ENCODE measurements at places on chromosomes 7 and 10.

DNA sequence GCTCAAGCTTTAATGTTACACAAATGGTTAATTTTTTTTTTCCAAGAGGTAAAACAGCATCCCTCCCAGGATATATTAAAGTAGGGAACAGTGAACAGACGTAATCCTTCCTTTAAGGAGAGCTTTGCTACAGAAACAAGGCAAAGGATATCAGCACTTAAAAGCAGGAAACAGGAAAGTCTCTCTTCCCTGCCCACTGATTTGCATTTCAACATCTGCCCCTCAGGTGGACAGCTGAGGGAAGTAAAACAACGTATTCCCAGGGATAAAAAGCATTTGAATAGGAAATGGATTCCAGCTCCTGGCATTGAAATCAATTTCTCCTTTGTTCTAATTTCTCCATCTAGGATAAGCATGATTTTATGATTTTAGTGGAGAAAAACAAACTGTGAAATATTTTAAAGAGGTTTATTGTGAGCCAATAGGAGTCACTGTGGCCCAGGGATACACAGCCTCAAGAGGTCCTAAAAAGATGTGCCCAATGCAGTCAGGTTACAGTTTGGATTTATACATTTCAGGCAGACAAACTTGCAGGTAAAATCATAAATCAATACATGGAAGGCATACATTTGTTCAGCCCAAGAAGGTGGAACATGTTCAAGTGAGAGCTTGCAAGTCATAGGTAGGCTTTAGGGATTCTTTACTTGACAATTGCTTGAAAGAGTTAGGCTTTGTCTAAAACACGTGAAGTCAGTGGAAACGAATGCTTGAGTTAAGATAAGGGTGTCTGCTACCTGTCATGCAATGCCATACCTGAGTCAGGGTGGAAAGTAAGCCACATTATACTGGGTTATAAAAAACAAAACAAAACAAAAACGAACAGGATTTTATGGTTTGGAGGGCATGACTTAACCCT lies 286.2 kb upstream of the VWC2 start:
- no peak for DNase-seq

DNA sequence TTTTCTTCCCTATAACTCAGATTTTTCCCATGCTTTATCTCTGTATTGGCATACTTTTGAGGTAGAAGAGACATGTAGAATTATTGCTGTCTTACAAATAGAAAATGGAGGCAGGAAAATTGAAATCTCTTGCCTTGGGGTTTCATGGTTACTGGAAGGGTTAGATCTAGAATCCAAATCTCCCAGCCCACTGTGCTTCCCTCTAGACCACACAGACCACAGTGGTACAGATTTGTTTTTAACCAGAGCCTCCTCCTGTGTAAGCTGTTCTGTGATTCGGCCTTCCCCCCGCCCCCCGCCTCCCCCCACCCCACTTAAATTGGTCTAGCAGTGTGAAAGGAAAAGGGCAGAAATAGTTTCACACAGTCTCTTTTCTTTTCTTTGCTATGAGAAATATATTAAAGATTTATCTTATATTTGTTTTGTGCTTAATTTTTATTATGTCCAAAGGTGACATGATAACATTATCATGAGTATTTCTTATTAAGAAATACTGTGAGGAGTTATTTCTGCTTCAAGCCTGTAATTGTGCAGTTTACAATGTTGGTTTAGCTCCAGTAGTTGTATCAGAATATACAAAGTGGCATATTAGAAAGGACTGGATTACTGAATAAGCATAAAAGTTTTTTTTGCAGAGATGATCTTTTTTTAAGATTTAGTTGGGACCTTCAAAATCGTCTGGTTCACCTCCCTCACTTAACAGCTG lies 368.8 kb upstream of the BMPER start:
- DNase-seq, result no peak

DNA sequence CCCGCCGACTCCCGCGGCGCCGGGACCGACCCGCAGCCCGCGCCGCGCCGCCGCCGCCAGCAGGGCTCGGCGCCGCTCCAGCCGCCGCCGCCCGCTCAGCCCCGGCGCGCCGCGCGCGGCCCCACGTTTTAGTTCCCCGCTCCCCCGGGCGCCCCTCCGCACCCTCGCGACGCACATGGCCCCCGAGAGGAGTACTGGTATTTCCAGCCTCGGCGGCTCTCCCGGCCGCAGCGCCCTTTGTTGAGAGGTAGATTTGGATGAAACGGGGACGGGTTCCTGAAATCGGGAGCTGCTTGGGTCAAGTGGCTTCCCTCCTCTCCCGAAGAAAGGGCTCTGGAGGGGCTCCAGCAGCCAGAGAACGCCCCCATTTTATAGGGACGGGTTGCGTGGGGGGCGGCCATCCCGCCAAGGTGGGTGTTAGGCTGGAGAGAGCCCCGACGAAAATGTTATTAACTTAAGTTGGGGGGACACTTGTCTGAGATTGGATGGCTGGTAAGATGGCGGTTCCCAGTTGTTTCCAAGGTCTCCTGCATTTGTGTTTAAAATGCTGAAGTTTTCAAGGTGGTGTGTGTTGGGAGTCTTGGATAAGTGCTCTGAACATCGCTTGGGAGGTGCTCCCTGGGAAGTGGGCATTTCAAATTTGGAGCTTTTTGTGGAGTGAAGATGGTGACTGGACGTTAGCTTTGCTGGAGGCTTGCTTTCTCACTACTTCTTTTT lies 1.2 kb downstream of the BMI1 start:
- peak; percentile 78 for DNase-seq

- DNase-seq, result no peak
Observed at GRCh38 chr10:13457958-13458686, 70.7 kb downstream of the BEND7 start.

DNA sequence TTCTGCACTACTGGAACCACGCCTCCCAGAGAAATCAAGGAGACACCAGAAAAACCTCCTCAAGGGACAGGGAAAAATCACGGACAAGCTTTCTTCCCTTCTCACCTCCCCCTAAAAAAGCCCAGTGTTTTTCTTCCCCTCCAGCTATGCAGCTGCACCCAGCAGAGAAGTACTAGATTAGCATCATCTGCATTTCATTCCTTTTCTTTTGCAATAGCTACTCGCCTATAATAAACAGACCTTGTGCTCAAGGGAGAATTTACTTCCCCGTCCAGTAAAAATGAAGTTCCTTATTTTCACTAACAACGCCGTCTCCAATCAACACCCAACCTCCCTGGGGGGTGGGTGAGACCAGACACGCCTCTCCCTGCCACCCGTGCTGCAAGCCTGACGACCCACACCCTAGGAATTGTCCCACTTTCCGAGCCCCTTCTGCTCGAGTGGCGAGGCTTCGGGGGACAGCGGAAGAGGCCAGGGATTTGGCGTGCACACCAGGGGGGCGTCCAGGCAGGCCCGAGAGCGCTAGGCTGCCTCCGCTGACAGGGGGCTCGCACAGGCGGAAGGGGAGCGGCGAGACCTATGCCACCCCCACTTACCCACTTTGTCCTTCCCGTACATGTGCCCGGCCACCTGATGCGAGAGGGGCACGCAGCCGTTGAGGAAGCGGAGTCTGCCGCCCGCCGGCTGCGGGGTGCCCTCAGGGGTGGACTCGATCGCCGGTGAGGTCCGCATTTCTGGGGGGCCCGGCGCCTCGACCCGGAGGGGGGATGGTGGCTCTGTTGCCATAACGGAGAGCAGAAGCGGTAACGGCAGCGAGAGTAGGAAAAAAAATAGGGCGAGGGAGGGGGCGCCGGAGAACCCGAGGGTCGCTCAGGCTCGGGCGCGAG lies 625 bp downstream of the IPMK start:
- peak; percentile 73 for DNase-seq

- no peak for DNase-seq
Observed at GRCh38 chr10:126397156-126397555, 8.9 kb upstream of the ADAM12 start.

- DNase-seq, result no peak
Observed at GRCh38 chr7:54906963-54907362, 111.9 kb upstream of the EGFR start.

DNA sequence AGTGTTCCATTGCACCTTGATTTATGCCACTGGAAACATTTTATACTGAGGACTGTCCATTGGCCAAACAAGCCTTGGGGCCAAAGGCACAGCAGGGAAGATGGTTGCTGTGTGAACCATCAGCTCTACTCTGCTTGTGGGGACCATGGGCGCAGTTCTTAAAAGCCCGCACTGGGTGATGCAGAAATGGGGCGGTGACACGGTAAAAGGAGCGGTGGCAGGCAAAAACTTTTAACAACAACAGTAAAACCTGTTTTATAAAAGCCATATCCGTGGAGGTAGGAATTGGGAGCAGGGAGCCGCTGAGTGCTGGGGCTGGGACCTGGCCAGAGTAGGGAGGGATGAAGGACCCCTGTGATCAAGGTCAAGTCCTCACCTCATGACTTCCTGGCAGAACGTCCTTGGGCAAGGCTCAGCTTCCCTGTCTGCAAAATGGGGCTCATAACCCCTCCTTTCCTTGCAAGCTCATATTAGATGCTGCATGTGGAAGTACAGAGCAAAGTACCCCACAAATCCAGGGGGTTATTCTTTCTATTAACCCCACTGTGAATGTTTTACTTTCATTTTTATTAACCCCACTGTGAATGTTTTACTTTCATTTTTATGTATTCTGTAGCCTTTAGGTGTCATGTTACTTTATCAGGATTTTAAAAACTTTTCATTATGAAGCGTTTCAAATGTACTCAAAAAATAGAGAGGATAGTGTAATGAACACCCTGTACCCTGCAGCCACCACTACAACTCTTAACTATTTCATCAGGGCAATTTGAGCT lies 78.3 kb downstream of the GRK5 start:
- DNase-seq, result no peak

DNA sequence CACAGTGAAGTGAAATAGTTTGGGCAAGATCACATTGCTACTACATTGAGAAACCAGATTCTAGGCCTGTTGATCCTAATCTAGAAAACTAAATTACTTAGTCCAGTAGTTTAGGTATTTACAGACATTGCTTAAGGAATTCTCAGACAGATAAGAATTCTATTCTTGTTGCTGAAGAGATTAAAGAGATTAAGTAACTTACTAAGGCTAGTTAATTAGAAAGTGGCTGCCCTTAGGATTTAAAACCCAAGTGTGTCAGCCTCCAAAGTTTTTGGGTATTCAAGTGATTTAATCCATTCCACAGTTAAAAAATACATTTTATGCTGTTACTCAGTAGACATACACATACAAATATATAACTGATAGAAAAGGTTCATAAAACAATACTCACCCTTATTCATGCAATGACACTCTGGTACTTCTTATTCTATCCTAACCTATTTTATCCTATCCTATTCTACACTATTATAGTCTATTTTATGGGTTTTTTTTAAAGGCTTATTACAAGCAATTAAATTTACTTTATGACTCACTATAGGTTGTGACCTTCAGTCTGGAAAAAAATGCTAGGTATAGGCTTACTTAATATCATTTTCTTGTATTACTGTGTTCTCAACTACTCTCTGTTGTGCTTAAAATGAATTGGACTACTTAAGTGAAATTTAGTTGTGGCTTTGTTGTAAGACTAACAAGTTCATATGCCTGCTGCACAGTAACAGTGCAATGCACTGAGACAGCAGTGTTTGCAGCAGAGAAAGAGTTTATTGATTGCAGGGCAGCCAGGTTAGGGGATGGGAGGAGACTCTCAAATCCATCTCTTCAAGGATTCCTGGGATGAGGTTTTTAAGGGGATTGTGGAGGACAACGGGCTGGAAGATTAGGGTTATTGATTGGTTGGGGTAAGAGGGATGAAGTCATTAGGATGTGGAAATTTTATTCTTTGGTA lies 10.7 kb downstream of the SPAM1 start:
- no peak for DNase-seq

GRCh38 chr7:158278745-158279320 lies 308.8 kb downstream of the PTPRN2 start:
- no peak for DNase-seq

- no peak for DNase-seq
Observed at GRCh38 chr7:67947646-67948045, 951.0 kb downstream of the TYW1 start.

DNA sequence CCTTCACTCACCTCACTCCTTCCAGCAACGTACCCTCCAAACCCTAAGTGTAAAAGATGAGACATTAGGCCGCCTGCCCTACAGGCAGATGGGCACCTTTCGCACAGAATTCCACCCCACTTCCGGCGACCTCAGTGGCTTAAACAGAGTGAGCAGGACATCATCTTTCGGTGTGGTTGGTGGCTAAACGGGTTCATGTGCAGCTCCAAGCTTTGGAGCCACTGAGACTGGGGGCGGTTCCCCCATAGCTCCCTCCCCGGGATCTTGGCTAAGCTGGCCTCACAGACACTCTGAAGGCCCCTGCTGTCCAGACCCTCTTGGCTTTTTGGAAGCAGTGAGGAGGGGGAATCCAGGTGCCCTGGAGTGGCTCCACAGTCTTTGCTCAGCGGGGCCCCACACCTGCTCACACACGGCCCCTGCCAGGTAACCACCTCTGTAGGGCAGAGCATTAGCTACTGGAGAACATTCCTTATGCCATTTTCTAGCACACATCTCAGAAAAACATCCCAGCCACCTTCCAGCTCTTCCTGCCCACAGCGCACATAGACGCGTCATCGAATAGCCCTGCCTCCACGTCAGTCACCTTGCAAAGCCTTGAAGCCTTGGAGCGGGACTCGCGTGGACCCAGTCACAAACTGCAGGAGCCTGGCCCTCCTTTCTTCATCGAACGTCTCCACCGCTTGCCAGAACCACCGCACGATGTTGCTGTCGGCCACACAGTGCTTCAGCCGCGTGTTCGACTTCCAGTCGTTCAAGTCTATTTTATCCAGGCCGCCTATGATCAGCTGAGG lies 108.8 kb downstream of the SMURF1 start:
- peak; percentile 44 for DNase-seq

DNA sequence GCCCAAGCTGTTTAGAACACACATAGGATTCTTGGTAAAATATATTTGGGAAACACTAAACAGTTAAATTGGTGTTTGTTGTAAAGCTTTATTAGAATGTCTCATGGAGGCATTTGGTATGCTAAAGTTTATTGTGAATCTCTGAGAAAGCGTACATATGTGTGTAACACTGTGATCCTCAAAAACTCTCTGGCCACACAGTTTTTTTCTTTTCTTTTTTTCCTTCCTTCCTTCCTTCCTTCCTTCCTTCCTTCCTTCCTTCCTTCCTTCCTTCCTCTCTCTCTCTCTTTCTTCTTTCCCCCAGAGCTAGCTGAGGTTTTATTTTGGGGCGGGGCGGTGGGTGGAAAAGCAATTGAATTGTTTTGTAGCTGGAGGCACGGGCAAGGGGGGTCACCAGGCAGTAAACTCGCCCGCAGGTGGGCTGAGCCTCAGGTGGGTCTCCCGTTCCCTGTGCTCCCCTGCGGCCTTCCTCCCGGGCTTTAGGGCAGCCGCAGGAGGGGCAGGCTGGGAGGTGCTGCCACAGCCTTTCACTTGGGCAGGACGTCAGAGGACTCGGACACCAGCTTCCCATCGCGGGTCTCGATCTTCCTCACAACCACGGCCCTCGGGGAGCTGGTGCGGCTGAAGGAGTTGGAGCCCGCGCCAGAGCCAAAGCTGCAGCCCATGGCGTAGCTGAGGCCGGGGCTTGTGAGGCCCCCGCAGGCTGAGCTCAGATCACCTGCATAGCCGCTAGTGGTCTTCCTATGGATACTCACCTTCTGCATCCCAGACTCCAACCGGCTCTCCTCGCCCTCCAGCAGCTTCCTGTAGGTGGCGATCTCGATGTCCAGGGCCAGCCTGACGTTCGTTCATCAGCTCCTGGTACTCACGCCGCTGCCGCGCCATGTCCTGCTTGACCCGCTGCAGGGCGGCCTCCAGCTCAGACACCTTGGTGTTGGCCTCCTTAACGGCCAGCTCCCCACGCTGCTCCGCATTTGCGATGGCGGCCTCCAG lies 459.0 kb downstream of the GATA3 start:
- no peak for DNase-seq

GRCh38 chr7:116672596-116673456 lies 830 bp downstream of the MET start:
- DNase-seq, result no peak

GRCh38 chr10:71078454-71079145 lies 133.8 kb upstream of the UNC5B start:
- peak; percentile 21 for DNase-seq

All from activated CD8-positive, alpha-beta memory T cell treated with anti-CD3 and anti-CD28 coated beads for 24 hours (primary cell).